ENCODE measurements at places on chromosomes 13 and 19. TPM values are rescaled to one million over a fixed set of nuclear protein-coding genes. Genes with fewer than 3 reads are reported as not detected.

Gene FFAR3
- polyA plus RNA-seq = 0.49 TPM

Gene LRRC25
- 1.3 TPM for polyA plus RNA-seq

Gene BORA
- polyA plus RNA-seq = 9.2 TPM

Gene FUT1
- 5.9 TPM for polyA plus RNA-seq
